Adrenal gland (tissue), 19 donors: ENCODE measurements at places on chromosomes 16 and 17. TPM values are rescaled to one million over a fixed set of nuclear protein-coding genes. Genes with fewer than 3 reads are reported as not detected.

DNA sequence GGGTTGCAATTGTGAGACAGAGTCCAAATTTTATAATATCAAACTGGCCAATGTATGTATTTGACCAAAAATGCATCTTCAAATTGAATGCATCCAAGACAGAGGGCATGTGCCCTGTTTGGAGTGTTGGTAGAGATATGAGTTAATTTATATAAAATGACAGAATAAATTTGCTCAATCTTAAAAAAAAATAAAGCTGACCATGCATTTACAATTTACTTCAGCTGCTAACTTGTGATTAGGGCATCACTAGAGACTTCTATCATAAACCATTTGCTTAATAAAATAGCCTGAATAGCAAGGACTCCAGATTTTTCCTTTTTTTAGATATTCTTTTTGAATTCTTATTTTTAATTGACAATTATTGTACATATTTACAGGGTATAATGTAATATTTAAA, 1345.8 kb downstream of the CDH11 start:
- H3K36me3 ChIP-seq, result no peaks in the 10 kb centered on the region
- H3K4me3 ChIP-seq, result no peak overlapping the region
- no peak for DNase-seq
- H3K27me3 ChIP-seq, result no peaks in the 10 kb centered on the region
- H3K27ac ChIP-seq, result no peak overlapping the region

DNA sequence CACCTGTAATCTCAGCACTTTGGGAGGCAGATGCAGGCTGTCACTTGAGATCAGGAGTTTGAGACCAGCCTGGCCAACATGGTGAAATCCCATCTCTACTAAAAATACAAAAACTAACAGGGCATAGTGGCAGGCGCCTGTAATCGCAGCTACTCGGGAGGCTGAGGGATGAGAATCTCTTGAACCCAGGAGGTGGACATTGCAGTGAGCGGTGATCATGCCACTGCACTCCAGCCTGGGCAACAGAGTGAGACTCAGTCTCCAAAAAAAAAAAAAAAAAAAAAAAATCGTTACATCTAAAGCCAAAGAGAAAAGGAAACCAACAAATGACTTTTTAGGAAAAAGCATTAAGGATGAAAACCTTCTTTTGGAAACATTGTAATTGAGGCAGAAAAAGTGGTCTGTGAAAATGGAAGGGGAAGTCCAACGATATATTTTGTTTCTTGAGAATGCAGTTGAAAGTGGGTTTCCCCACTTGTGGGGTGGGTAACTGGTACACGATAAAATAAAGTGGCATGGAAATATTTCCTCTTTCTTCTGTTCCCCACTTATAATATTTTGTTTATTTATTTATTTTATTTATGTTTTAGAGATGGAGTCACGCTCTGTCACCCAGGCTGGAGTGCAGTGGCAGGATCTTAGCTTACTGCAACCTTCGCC, 2.6 kb downstream of the SNX29 start:
- H3K4me3 ChIP-seq, result no peak overlapping the region
- DNase-seq, result no peak
- H3K36me3 ChIP-seq, result no peaks in the 10 kb centered on the region

DNA sequence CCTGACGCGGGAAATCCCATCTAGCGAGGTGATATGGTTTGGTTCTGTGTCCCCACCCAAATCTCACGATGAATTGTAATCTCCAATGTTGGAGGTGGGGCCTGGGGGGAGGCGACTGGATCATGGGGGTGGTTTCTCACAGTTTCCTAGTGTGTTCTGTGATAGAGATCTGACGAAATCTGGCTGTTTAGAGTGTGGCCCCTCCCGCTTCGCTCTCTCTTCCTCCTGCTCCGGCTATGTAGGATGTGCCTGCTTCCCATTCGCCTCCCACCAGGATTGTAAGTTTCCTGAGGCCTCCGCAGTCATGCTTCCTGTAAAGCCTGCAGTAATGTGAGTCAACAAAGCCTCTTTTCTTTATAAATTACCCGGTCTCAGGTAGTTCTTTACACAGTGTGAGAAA, 31.6 kb downstream of the IFT140 start:
- DNase-seq, result no peak
- no peak overlapping the region for H3K4me3 ChIP-seq
- no peak overlapping the region for H3K27ac ChIP-seq
- H3K4me1 ChIP-seq, result no peaks in the 10 kb centered on the region
- H3K36me3 ChIP-seq, result peaks cover 39% of the 10 kb centered on the region

GRCh38 chr17:62653826-62654761, 26.6 kb downstream of the MRC2 start:
- peaks cover 10% of the 10 kb centered on the region for H3K4me1 ChIP-seq
- no peaks in the 10 kb centered on the region for H3K27me3 ChIP-seq
- peak overlapping the region; percentile 44 for H3K27ac ChIP-seq
- peak; percentile 44 for DNase-seq
- no peak overlapping the region for H3K4me3 ChIP-seq

Gene SOCS3
- polyA plus RNA-seq, result 96.5 TPM

Gene BICDL2
- polyA plus RNA-seq, result 0.20 TPM
